IMR-90 (cell line): ENCODE measurements at places on chromosomes 6 and 20. TPM values are rescaled to one million over a fixed set of nuclear protein-coding genes. Genes with fewer than 3 reads are reported as not detected.

GRCh38 chr20:49659056-49659455, 54.6 kb downstream of the B4GALT5 start:
- DNase-seq = no peak
- H3K4me1 ChIP-seq = peaks cover 14% of the 10 kb centered on the region
- H3K27me3 ChIP-seq = no peaks in the 10 kb centered on the region
- H3K36me3 ChIP-seq = peaks cover 11% of the 10 kb centered on the region
- no peak overlapping the region for H3K27ac ChIP-seq
- no peak overlapping the region for H3K4me3 ChIP-seq

GRCh38 chr6:73811706-73812105, 115.7 kb downstream of the CD109 start:
- no peak overlapping the region for H3K27ac ChIP-seq
- H3K27me3 ChIP-seq = no peaks in the 10 kb centered on the region
- no peak overlapping the region for H3K4me3 ChIP-seq
- no peaks in the 10 kb centered on the region for H3K36me3 ChIP-seq
- no peak for DNase-seq

DNA sequence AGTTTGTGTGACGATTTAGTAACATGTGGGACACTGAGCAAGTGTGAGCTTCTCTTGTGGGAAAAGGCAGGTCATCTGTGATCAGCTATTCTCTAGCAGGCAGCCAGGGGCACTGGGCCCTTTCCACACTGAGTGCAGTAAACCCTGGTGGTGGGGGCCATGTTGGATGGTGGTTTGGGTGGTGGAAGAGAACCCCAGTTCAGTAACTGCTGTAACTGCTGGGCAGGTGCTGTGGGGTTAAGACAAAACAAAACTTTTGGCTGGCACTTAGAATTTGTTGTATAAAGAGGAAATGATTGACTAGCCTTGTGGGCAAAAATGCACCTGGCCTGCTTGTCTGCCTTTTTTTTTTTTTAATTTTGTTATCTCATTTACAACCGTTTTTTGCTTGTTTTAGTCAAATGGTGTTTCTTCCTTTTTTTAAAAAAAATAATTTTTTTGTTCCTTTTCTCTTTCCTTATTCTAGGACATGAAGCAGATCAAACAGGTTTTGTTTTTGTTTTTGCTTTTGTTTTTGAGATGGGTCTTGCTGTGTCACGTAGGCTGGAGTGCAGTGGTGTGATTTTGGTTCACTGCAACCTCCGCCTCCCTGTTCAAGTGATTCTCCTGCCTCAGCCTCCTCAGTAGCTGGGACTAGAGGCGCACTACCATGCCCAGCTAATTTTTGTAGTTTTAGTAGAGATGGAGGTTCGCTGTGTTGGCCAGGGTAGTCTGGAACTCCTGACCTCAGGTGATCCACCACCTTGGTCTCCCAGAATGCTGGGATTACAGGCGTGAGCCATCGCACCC, 59.8 kb downstream of the IGF2R start:
- H3K27ac ChIP-seq = no peak overlapping the region
- peaks cover 6% of the 10 kb centered on the region for H3K4me1 ChIP-seq
- no peak overlapping the region for H3K4me3 ChIP-seq

- H3K4me1 ChIP-seq = peaks cover 4% of the 10 kb centered on the region
- no peaks in the 10 kb centered on the region for H3K36me3 ChIP-seq
- peak; percentile 42 for DNase-seq
- H3K4me3 ChIP-seq = no peak overlapping the region
- no peak overlapping the region for H3K27ac ChIP-seq
Observed at GRCh38 chr6:108714766-108715414, 133.3 kb upstream of the ARMC2 start.

GRCh38 chr20:37337208-37337991, 8.5 kb upstream of the SRC start:
- H3K27ac ChIP-seq = no peak overlapping the region
- DNase-seq = no peak
- no peak overlapping the region for H3K4me3 ChIP-seq
- H3K27me3 ChIP-seq = no peaks in the 10 kb centered on the region
- H3K4me1 ChIP-seq = peaks cover 8% of the 10 kb centered on the region

DNA sequence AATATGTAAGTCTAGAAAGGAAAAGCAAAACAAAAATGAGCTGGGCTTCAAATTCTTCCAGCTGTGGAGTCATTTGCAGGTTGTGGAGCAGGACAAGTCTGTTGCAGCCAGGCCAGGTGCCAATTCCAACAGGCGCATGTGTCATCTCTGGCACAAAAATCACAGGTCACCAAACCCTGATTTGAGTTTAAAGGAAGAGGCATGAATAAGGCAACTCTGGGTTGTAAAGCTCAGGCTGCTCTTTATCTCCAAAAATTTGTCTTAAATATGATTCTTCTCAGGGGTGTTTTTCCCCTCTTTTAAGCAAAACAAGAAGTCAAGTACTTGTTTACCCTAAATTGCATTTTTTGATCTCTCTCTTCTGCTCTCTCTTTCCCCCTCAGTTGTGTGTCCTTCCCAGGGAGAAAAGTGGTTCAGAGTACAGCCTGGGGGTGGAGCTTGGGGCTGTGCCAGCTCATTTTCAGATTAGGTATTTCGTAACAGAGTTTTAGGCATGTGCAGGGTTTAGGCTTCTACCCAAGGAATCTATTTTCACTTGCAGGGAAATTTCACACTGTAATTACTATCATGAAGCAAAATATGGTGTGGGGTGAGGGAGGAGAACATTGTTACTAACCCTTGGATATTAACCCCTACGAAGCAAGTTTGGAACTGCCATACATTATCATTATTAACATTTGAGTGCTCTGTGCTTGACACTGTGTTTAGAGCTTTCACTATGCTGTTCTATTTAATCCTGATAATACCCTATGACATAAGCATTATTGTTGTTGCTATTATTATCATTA, 8.3 kb upstream of the NCOA3 start:
- no peak overlapping the region for H3K4me3 ChIP-seq
- peak overlapping the region; percentile 27; the same call in 1 of the 2 replicates for H3K27ac ChIP-seq
- H3K36me3 ChIP-seq = no peaks in the 10 kb centered on the region
- DNase-seq = peak; percentile 63

- H3K27ac ChIP-seq = no peak overlapping the region
- H3K36me3 ChIP-seq = no peaks in the 10 kb centered on the region
- DNase-seq = no peak
- no peaks in the 10 kb centered on the region; the same call in 1 of the 2 replicates for H3K27me3 ChIP-seq
- H3K4me3 ChIP-seq = no peak overlapping the region
Observed at GRCh38 chr6:159213405-159213804, 44.2 kb downstream of the FNDC1 start.

- no peaks in the 10 kb centered on the region for H3K36me3 ChIP-seq
- no peak overlapping the region for H3K27ac ChIP-seq
- H3K4me1 ChIP-seq = no peaks in the 10 kb centered on the region
- H3K4me3 ChIP-seq = no peak overlapping the region
Observed at GRCh38 chr6:116982401-116982800, 105.4 kb downstream of the RFX6 start.

The TP53TG5 gene
- total RNA-seq = not detected in 2 replicates

The MAP7 gene
- total RNA-seq = 0.28 and 0.36 TPM in 2 replicates

The PAX1 gene
- not detected in 2 replicates for total RNA-seq

The HLA-DQA1 gene
- total RNA-seq = not detected in 2 replicates

The LATS1 gene
- 18.3 and 20.1 TPM in 2 replicates for total RNA-seq
